Type B pancreatic cell (in vitro differentiated cells): ENCODE measurements at places on chromosomes 12 and 14.

GRCh38 chr14:105531088-105531893 lies 4.9 kb downstream of the TMEM121 start:
- no peak for DNase-seq

DNA sequence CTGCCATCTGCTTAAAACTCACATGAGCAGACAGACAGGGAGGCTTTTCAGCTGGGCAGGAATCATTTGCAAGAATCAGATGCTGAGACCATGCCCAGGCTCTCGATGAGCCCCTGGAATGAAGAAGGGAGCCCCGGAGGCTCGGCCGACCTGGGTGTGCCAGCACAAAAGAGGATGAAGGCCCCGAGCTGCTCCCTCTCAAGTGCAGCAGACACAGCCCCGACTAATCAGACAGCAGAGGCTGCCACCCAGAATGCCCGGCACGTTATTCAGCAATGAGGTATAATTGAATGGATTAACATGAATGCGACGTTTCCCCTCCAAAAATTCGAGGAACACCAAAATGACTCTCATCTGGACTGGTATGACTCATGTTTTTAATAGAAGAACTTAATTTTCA lies 58.9 kb downstream of the BCL11B start:
- DNase-seq, result no peak

DNA sequence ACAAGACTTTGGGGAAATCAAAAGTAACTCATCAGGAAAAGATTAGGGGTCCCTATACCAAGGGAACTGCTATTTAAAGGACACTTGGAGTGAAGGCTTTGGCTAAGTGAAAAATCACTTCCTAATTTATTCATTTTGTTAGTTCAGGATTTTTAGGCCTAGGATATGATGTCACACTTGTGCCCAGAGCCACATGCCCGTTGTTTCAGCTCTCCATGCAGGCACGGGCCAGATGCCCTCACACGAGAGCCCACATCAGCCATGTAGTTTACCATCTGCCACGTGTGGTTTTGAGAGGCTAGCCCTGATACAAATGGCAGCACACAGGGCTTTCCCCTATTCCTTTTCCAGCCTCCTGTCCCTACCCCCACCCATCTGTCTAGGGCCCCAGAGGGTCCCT lies 11.9 kb upstream of the LRP1-AS start:
- no peak for DNase-seq

DNA sequence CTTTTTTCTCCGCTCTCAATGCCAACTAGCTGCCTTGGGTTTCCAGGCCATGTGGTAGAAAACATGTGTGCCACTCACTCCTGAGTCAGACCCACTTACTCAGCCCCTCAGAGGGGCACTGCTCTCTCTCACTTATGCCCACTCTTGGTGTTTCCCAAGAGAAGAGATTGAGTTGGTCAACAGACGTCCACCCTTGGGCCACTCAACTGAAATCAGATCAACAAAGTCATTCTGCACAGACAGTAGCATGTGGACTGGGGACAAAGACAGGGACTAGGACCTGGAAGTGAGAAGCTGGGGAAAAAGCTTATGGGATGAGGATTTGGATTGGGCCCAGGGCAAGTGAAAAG lies 161.2 kb downstream of the EFCAB11 start:
- DNase-seq, result no peak

DNA sequence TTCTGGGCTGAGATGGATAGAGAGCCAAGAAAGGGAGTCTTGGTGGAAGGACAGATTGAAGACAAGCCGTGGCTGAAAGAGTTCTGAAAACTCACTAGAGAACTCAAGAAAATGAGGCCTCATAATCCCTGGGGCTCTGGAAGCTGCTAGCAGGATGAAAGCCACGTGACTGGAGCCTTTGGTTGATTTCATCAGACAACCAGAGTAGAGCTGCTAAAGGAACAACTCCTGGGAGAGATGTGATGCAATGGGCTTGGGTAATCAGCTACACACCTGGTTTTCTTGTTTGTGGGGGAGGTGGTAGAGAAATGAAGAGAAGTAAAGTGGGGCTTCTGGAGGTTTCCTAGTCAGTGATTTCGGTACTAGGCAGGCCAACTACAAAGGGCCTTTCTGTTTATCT lies 13.4 kb downstream of the CSRNP2 start:
- DNase-seq, result no peak

GRCh38 chr14:89681086-89682018 lies 264.3 kb upstream of the FOXN3 start:
- DNase-seq, result no peak
